Right hindlimb (tissue), 1 donor: ENCODE measurements at places on chromosomes 13 and 19.
A peak's percentile ranks its signal among the peaks of the same experiment; 100 is the strongest.

DNA sequence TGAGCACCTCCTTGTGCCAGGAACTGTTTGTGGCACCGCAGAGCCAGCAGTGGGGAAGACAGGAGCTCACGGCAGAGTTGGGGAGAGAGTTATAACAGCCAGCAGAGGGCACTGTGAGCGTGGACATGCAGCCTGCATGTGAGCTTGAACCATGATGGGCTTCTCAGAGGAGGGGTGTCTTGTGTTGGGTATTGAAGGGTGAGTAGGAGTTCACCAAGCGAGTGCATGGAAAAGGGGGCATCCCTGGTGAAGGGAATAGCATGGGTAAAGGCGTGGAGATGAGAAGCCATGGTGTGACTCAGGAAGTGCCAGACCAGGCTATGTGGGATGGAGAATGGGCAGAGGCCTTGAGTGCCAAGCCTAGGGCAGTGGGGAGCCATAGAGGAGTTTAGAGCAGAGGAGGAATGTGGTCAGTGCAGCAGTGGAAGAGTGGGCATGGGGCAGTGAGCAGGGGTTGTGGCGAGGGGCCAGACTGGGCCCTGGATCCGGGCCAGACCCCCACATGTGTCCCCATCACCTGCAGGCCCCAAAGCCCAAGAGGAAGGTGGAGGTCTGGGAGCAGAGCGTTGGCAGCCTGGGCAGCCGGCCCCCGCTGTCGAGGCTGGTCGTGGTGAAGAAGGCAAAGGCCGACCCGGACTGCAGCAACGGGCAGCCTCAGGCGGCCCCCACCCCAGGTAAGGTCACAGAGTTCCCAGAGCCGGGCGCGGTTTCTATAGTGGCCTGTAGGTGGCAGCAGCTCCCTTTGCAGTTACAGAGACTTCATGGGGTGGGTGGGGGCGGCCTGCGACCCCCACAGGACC, 11.8 kb upstream of the SHD start:
- DNase-seq: no peak

DNA sequence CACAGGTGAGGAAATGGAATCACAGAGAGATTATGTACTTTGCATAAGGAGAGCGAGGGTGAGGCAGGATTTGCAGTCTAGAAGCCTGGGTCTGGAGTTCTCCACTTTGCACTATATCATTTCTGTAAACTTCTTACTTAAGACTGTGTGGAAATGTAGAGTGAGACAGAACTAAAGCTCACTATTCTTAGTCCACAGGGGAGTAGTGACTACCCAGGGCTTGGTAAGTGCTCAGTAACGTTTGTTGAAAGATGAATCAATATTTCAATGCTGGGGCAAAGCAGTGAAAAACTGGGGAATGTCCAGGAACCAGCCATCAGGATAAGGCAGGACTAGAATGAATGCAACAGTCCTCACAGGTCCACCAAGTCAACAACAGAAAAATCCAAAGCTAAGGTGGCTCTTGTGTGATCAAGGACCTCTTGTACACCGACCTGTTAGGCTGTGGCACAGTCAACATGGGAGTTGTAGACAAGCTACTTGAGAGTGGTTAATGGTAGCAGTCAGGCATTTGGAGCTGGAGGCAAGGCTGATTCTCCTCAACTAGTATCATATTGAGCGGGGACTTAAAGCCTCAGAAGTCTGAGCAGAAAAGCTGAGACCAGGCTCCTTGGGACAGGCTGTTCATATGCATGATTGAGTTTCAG, 929 bp upstream of the TNFSF13B start:
- DNase-seq: no peak

GRCh38 chr13:90443268-90443667, 904.2 kb upstream of the MIR17HG start:
- DNase-seq: no peak

GRCh38 chr13:113413898-113414282, 39.4 kb downstream of the ADPRHL1 start:
- peak; percentile 58 for DNase-seq

- no peak for DNase-seq
Measured at GRCh38 chr19:11463391-11463790, 17.5 kb downstream of the ELAVL3 start.
